ENCODE measurements at places on chromosomes 2 and 18. TPM values are rescaled to one million over a fixed set of nuclear protein-coding genes. Genes with fewer than 3 reads are reported as not detected.

Gene SOS1
- polyA plus RNA-seq: 57.8 TPM

Gene MYO7B
- polyA plus RNA-seq: 1.1 TPM

Gene KCNE4
- 4.2 TPM for polyA plus RNA-seq

Gene LYG1
- polyA plus RNA-seq: 3.6 TPM

Gene CFC1
- polyA plus RNA-seq: 9.9 TPM

Gene VIT
- polyA plus RNA-seq: 0.13 TPM

Gene PPP1R1C
- polyA plus RNA-seq: 2.8 TPM

Gene SCYGR6
- polyA plus RNA-seq: not detected

Gene NOSTRIN
- polyA plus RNA-seq: 37.8 TPM

Gene CCL20
- polyA plus RNA-seq: 0.56 TPM

Gene CCBE1
- 96.5 TPM for polyA plus RNA-seq

Gene SOWAHC
- 11.5 TPM for polyA plus RNA-seq

Gene LRRTM4
- 0.90 TPM for polyA plus RNA-seq

Gene RAD51AP2
- 0.55 TPM for polyA plus RNA-seq

Gene OR6B3
- polyA plus RNA-seq: not detected

Gene ACADL
- 14.6 TPM for polyA plus RNA-seq

Gene OR6B2
- polyA plus RNA-seq: not detected

Gene KIAA2012
- polyA plus RNA-seq: 1.5 TPM

Gene UGT1A10
- polyA plus RNA-seq: not detected

Gene ANKRD29
- polyA plus RNA-seq: 75.5 TPM

Gene ANO7
- polyA plus RNA-seq: 2.8 TPM

Gene TEX261
- polyA plus RNA-seq: 60.1 TPM

Gene ANKRD39
- polyA plus RNA-seq: 10.4 TPM

Gene KIF5C
- polyA plus RNA-seq: 16.3 TPM

Gene MSTN
- polyA plus RNA-seq: 0.86 TPM

Gene PLB1
- polyA plus RNA-seq: 0.94 TPM

Gene POTEJ
- polyA plus RNA-seq: 0.06 TPM

Gene TMEM169
- polyA plus RNA-seq: 1.1 TPM

Gene TBR1
- polyA plus RNA-seq: not detected

Gene C2orf80
- not detected for polyA plus RNA-seq

Gene WNT6
- polyA plus RNA-seq: not detected

Gene DAW1
- 4.3 TPM for polyA plus RNA-seq

Gene KANSL3
- 57.6 TPM for polyA plus RNA-seq

Gene MSH2
- 57.7 TPM for polyA plus RNA-seq

Gene LRRC30
- polyA plus RNA-seq: not detected

Gene TRABD2A
- polyA plus RNA-seq: 13.8 TPM

Gene ZBTB7C
- polyA plus RNA-seq: 1.7 TPM

Gene TMEM178A
- 11.1 TPM for polyA plus RNA-seq

Gene FIGN
- polyA plus RNA-seq: 6.4 TPM

Gene AMER3
- polyA plus RNA-seq: 0.13 TPM

Gene SKOR2
- not detected for polyA plus RNA-seq

Gene MROH2A
- polyA plus RNA-seq: 0.34 TPM

Gene ARHGAP25
- polyA plus RNA-seq: 8.5 TPM

Gene RFTN2
- 20.2 TPM for polyA plus RNA-seq

Gene HOXD13
- polyA plus RNA-seq: not detected

Gene C2orf92
- 26.3 TPM for polyA plus RNA-seq

Gene KCNF1
- 2.0 TPM for polyA plus RNA-seq

Gene NEU2
- polyA plus RNA-seq: not detected

Gene PPIL3
- 97.2 TPM for polyA plus RNA-seq

Gene MC4R
- polyA plus RNA-seq: 0.72 TPM

Gene CXCR4
- polyA plus RNA-seq: 67.3 TPM

All from left lung (tissue), 14 donors.